ENCODE measurements at places on chromosomes 7 and 10.

GRCh38 chr7:130899071-130899560, 165.1 kb upstream of the KLF14 start:
- DNase-seq, result no peak

DNA sequence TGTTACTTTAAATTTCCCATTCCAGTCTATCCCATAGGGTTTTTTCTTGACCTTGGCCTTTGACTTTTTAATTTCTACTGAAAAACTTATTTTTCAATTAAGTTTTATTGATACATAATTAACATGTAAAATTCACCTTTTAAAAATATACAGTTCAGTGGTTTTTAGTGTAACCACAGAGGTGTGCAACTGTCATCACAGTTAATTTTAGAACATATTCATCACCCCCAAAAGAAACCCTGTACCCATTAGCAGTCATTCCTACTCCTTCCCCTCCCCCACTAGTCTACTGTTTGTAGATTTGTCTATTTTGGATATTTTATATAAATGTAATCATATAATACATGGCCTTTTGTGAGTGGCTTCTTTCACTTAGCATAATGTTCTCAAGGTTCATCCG, 96.5 kb upstream of the GJD4 start:
- no peak for DNase-seq

DNA sequence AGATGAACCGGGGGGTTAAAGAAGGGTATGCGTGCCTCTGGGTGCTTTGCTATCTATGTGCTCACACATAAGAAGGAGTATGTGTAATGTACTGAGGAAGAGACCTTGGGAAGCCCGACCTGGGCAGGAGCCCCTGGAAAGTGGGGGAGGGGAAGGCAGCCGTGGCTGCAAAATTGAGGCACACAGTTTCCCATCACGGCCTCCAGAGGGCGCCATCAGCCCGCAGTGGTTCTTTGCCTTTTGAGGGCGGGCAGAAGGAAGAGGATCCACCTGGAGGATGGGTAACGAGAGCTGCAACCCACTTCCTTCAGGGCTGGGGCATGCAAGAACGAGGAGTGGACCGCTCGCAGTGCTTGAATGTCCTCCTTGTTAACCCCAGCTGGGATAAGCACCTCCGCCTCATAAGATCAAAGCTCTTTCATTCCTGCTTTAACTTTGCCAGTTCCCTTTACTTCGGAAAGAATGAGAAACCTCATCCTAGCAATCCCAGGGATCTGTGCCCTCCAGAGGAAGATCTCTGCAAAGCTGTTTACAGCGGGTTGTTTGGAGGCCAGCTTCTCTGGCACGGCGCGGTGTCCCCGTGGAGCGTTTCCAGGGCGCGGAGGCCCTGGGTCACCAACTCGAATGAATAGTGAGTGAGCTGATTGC, 77.9 kb downstream of the PCGF5 start:
- DNase-seq, result peak; percentile 64

- no peak for DNase-seq
Observed at GRCh38 chr10:86931872-86932271, 25.5 kb downstream of the MMRN2 start.

GRCh38 chr10:359762-360161, 224.5 kb downstream of the ZMYND11 start:
- no peak for DNase-seq

DNA sequence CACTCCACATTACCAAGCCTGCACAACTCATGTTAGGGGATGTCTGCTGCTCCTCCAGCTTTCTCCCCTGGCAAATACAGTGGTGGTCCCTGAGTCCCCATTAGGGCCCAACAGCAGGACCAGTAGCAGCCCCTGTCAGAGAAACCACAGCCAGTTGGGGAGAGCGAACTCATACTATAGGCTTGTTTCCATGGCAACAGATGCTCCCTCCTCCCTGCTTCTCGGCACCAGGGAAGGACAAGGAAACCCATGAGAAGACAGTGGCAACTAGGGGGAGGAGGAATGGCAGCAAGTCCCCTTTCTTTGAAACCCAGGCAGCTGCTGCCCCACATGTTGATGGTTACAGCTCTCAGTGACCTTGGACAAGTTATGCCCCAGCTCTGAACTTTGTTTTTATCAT, 326.4 kb downstream of the KCNMA1 start:
- DNase-seq, result no peak

DNA sequence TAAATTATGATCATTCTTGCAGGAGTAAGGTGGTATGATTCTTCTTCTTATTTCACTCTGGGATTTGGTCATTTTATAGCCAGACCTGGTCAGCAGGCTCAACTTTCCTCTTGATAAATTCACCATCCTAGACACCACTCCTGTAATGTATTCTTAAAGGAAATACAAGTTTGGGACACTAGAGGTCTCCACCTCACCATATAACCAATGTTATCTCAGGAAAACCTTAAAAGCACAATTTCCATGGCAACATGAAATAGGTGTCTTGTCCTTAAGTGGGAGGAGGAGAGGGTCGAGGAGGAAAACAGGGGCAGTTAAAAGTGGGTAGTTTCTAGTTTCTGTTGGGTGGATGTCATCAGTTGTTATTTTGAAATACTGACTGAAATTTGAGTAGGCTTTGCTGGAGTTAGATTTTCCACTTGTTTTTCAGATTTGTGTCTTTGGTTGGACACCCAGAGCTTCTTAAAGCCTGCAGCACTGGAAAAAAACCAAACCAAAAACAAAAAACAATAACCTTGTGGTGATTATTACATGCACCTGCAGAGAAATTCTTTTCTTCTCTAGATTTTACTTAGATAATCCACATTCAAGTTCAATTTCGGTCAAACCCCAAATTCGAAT, 163.1 kb downstream of the PRKCQ start:
- peak; percentile 12 for DNase-seq

GRCh38 chr10:116237970-116238369, 35.0 kb downstream of the GFRA1 start:
- DNase-seq, result no peak

DNA sequence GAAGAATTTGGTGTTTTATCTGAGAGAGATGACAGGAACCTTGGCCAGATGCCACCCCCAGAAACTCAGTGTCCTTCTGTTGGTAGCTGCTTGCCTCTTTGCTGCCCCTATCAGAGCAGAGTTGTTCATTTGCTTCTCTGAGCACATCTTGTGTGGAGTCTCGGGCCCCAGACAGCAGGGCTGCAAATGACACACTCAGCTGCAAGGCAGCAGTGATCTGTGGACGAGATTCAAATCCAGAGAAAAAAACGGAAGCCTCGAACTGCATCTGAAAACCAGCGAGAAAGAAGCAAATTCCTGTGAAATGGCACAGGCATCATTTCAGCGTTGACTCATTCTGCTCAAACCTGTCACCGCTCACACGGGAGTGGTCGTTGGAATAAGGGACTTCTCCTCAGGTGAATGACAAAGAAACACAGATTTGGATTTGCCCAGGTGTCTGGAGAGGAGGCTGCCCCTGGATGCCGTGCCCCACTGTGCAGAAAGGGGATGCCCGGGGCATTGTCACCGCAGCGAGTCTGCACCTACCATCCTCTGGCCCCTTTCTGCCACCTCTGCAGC, 144.7 kb downstream of the PFKFB3 start:
- peak; percentile 19 for DNase-seq

DNA sequence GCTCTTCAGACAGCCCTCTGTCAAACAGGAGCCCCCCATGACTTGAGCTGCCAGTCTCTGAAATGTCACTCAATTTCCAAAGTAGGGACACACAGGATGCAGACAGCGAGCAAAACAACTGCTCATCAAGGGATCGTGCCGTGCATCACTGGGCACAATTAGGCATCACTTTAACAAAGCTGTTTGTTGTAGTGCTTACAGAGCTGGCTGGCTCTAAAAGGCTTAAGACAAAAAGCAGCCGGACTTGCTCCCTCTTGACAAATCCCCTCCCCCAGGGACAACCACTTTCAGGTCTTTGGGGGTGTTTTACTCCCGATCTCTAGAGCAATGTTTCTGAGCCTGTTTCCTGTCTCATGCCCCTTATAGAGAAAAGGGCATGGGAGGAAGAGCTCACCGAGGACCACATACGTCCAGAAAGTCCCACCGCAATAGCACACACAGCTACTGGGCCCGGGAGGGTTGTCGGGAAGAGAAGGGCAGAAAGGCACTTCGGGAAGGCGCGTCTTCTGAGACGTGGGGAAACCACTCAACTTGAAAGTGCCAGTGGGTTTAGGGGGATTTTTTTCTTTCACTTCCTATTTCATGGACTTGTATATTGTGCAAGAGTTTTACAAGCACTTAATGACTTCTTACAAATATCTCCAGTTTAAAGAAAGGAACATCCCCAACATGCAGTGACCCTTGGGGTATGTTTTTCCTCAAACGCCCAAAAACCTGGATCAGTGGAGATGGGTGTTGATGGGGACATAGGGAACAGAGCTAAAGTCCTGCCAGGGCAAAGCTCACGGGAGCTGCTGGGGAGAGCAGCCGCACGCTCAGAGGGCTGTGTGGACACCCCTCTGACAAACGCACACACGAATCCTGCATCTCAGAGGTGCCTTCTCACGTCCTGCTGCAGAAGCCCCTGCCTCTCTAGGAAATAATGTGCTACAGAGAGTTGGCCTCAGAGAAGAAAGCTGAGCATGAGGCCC, 27.1 kb downstream of the LRRC20 start:
- no peak for DNase-seq

- DNase-seq, result no peak
Observed at GRCh38 chr7:95430864-95431263, 4.0 kb downstream of the PON2 start.

DNA sequence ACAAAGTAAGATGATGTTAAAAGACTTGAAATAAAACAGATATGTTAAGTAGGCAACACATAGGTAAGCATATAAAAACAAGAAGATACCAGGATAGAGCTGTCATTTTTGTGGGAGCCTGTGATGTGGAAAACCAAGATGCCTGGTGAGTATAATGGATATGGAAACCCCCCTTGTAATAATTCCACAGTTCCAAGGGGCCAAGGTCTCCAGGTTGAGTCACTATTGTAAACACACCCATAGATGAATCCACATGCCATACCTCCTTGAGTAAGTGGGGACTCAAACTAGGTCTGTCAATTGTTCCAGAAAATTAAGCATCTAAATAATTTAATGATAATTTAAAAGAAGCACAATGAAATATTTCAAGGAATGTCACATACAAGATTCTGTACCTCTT, 15.9 kb downstream of the CAV1 start:
- no peak for DNase-seq

DNA sequence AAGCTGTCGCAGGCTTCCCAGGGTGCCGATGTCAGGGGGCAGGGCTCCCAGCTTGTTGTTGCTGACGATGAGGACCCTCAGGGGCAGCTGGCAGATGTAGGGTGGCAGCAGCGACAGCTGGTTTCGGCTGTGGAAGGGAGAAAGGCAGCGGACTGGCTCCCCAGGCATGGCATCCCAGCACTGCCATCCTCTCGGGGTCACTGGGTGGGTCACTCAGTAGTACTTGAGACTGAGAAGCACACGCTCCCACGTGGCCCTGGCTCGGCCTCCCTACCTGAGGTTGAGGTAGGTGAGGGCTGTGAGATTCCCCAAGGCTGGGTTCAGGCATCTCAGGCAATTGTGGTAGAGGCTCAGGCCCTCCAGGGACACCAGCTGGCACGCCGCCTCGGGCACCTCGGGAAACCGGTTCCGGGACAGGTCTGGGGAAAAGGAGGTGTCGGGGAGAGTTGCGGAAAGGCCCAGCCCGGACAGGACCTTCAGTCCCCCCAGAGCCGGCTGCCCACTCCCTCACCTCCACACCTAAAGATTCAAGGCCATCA, 3.8 kb downstream of the LRCH4 start:
- no peak for DNase-seq

- DNase-seq, result no peak
Observed at GRCh38 chr7:118590107-118590506, 365.6 kb downstream of the ANKRD7 start.

DNA sequence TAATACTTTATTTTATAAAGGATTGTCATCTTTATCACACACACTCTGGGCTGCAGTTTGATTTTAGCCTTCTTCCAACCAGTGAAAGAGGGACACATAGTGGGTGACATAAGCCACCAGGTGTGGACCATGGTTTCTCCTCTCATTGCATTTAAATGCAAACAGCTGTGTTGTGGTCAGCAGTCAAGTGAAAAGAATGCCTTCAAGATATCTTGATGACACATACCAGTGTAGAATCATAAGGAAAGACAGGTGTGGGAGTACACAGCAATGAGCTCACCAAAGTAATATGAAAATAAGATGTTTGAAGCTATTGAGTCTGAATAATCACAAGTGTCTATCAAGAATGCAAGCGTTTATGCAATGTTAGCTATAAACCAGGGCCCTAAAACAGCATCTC, 580.0 kb downstream of the XPNPEP1 start:
- no peak for DNase-seq

GRCh38 chr10:26621889-26622711, 75.4 kb upstream of the PDSS1 start:
- DNase-seq, result peak; percentile 2

DNA sequence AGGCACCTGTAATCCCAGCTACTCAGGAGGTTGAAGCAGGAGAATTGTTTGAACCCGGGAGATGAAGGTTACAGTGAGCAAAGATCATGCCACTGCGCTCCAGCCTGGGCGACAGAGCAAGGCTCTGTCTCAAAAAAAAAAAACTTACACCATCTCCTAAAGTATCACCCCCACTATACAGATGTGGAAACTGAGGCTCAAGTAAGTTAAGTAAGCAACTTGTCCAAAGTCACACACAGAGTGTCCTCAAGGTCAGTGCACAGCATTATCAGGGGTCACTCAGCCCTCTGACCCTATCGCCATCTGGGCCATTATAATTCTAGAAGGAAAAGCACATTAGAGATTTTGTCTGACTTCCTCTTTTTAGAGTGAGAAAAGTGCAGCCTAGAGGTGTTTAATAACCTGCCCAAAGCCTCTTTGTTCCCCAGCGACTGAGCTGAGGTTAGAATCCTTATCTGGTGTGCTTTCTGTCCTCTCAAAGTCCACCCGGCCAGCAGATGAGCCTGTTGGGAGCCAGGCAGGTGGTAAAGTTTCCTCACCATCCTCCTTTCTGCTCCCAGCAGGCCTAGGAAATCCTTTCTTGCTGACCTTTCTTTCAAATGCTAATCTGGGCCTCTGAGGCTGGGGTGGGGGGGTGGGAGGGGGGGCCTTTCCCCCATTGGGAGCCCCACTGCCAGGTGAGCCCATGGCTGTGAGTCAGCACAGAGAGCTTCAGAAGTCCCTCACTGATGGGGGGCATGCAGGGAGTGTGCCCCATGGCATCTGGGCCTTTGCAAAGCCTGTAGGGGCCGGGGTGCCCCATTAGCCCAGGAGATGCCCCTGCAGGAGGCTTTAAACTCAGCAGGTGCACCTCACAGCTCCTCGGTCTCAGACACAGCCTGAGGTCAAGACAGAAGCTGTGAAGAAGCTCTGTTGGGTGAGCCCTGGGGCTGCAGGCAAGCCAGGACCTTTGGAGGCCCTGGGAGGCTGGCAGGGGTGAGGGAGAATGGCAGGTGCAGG, 12.0 kb upstream of the KCNMA1 start:
- no peak for DNase-seq

GRCh38 chr7:83451501-83452045, 197.4 kb downstream of the SEMA3E start:
- no peak for DNase-seq

- DNase-seq, result peak; percentile 61
Observed at GRCh38 chr7:105808703-105809590, 67.5 kb downstream of the ATXN7L1 start.

DNA sequence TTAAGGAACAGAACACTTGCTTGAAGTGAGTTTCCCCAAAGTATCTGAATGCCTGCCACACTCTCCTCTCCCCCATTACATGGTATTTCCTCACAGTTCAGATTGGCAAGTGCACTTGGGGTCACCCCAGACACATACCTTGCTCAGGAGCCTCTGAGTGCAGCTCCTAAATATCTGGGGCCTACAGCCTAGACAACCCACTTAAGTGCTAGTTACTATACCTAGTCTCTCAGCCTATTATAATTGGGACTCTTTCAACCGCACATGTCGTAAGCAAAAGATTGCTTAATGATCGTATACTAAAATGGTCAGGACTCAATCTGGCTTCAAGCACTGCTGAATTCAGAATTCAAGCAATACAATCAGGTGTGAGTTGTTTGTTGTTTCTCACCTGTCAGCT, 19.9 kb downstream of the TMEM176B start:
- no peak for DNase-seq
